ENCODE measurements at places on chromosomes 3 and 15. TPM values are rescaled to one million over a fixed set of nuclear protein-coding genes. Genes with fewer than 3 reads are reported as not detected.

GRCh38 chr3:186598108-186598784, 14.6 kb upstream of the AHSG start:
- DNase-seq = no peak

GRCh38 chr3:37922721-37923568, 61.3 kb downstream of the CTDSPL start:
- DNase-seq = no peak

DNA sequence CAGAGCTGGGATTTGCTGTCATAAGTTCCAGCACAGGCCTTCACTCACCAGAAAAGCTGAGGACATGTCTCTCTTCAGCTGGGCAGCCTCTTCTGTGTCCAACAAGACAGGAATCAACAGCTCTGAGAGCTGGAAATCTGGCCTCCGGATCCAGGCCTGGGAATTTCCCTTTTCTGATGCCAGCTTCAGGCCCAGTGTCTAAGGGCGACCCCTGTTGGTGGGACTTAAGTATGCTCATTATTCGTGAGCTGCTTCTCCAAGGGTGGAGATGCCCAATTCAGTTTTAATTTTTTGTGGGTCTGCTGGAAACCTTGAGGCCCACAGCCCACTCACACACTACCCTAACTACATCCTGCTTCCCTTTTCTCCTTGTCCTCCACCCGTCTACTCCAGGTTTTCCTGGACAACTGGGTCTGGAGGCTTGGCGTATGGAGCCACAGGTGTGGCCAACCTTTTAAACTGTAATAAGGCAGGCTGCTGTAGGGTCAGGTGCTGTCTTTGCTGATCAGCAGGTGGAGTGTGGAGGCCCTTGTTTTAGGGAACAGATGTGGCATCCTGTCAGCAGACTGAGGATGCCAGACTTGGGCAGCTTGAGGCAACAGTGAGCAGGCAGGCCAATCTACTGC, 2.6 kb upstream of the CEMIP start:
- peak; percentile 89 for DNase-seq

DNA sequence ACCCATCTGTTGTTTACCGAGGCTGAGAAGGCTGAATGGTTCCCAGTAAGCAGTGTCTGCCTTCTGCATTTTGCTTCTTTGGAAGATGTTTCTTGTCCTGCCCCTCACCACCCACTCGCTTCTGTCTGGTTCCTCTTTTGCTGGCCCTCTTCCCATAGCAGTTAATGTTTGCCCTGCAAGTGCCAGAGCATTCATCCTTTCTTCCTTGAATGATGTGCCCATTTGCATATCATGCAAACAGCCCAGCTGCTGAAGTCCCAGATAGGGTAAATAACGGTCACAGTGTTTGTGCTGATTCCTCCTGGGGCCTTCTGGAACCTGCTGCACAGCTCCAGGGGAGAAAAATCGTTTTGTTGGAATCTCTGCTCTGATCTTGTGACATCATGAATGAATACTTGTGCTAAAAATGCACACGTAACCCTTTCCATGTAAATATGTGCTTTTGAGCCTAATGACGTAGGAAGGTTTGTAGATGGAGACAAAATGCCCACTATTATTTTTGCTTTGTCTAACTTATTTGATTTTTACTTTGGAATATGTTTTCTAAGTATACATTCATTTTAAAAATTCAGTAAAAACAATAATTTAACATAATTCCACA, 381.0 kb downstream of the SOX2 start:
- DNase-seq = no peak

DNA sequence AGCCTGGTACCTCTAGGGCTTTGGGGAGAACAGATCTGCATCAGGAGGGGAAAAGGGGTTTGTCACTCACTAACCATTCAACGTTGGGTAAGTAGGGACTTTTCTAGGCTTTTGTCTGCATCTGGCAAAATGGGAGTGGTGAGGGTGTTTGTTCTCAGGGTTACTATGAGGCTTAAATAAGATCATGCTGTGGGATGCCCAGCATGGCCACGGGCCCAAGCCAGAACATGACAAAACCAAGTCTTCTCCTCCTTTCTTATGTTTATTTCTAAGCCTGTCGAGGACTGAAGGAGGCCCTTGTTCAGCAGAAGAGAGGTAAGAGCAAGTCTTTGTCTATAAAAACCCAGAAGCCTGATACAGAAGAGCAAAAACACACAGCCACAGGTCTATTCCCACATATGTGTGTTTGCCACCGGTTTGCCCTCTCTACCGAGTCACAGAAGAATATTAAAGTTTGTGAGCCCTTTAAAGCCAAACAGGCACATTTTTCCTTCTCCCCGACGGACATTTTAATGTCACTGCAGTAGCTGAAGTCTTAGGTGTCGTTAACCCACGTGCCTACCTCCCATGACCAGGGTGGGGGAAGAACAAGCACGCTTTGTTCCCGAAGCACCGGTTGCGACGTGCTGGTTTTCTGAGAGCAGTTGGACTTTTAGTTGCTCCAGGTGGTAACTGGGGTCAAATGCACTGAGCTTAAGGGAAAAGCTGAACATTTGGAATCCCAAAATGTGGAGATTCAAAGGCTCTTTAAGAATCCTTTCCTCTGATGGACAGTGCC, 72.1 kb downstream of the NOX5 start:
- DNase-seq = no peak

Gene EBLN2
- 2.7 TPM for total RNA-seq

Data from HT-29 (cell line).